ENCODE measurements at places on chromosomes 4 and X. TPM values are rescaled to one million over a fixed set of nuclear protein-coding genes. Genes with fewer than 3 reads are reported as not detected.

DNA sequence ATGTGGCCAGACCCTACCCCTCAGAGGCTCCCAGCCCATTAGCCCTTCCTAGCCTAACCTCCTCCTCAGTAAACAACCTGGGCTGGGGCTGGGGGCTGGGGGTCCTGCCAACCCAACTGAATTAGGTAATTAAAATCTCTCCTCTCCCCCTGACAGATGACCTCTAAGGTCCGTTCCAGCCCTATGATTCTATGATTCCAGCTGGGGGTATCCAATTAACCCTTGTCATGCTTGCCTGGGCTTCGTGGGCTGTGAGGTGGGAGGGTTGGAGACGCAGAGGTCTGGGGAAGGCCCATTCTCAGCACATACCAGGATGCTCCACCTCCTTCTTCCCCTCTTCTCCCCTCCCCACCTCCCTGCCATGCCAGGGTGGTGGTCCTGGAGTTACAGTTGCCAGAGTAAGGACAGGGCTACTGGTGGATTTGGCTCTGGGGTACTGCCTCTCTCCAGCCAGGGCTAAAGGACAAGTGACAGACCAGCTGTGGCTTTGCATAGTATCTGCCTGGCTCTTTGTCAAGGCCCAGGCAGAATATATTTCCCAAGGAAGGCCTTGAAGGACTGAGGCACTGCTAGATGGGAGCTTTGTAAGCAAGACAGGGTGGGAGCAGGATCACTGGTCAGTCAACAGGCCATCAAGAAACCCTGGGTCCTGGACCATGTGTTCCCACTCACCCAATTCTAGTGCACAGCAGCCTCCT lies 82.1 kb downstream of the EFNB1 start:
- H3K4me3 ChIP-seq: no peak overlapping the region
- DNase-seq: no peak
- no peaks in the 10 kb centered on the region for H3K36me3 ChIP-seq
- no peaks in the 10 kb centered on the region for H3K27me3 ChIP-seq
- H3K4me1 ChIP-seq: no peaks in the 10 kb centered on the region

- H3K4me3 ChIP-seq: no peak overlapping the region
- H3K27ac ChIP-seq: no peak overlapping the region
- no peaks in the 10 kb centered on the region for H3K4me1 ChIP-seq
- H3K27me3 ChIP-seq: no peaks in the 10 kb centered on the region
Measured at GRCh38 chr4:53732661-53733060, 141.4 kb upstream of the LNX1 start.

- H3K27ac ChIP-seq: no peak overlapping the region
- H3K4me3 ChIP-seq: no peak overlapping the region
- H3K4me1 ChIP-seq: no peaks in the 10 kb centered on the region
- DNase-seq: no peak
- H3K36me3 ChIP-seq: no peaks in the 10 kb centered on the region
Measured at GRCh38 chrX:2548711-2549423, 48.1 kb upstream of the DHRSX start.

DNA sequence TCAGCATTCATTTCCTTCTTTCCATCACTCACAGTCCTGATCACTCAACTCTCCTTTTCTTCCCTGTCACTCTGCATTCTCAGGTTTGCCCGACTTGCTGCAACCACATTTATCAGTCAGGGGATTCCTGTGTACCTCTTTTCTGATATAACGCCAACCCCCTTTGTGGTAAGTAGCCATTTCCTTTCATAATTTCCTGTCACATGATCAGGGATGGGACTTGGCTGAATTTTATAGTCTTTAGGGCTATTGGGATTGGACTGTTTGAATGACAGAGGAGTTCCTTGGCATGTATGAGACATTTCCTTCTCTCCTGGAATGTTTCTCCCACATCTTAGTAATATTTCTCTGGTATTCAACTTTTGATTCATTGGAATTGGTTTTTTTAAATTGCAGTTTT lies 11.0 kb downstream of the PGM2 start:
- H3K27ac ChIP-seq: peak overlapping the region; percentile 23
- H3K36me3 ChIP-seq: peaks cover 71% of the 10 kb centered on the region
- DNase-seq: no peak
- no peak overlapping the region for H3K4me3 ChIP-seq
- peaks cover 6% of the 10 kb centered on the region for H3K4me1 ChIP-seq

DNA sequence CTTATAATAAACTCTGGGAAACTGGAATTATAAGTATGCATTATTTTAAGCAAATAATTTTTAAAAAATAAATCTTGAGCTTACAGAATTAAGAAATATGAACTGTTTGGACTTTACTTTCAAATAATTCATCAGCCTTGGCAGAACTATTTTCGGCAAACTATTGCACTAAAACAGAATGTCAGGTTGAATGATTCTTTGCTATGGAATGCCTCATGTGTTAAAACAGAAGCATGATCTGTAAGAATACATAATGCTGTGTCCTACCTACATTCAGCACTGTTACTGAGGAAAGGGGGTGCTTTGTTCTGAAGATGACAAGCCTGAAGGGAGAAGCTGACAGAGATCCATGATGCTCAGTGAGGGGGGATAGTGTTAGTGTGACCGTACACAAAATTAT lies 55.6 kb upstream of the EXOC1L start:
- H3K36me3 ChIP-seq: no peaks in the 10 kb centered on the region
- no peaks in the 10 kb centered on the region for H3K4me1 ChIP-seq
- H3K27me3 ChIP-seq: no peaks in the 10 kb centered on the region
- DNase-seq: no peak
- H3K4me3 ChIP-seq: no peak overlapping the region
- no peak overlapping the region for H3K27ac ChIP-seq

DNA sequence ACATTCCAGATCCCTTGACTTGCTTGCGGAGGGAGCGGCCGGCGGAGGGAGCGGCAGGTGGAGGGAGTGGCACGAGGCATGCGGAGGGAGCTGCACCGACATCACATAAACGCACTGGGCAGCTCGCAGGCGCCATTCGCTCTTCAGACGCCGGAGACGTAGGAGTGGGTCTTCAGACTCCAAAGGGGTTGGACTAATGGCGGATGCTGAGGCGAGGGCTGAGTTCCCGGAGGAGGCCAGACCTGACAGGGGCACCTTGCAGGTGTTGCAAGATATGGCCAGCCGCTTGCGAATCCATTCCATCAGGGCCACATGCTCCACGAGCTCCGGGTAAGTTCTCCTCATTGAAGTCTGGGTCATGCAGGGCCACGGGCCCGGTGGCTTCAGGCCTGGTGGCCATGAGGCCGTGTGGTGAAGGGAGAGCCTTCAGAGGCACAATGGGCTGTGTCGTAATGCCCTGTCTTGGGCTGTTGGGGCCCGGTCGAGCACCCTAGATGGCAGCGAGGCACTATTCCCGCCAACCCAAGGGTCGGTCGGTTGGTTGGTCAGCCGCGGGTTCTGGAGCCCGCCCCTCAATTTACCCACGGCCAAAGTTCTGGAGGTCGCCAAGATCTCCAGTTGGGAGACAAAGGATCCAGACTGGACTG lies at the start of gene TKTL1:
TSS of gene TKTL1 (plus strand) at position 132 of the 647 bp plus-strand sequence. CDS start at position 197, 65 bp downstream.
- no peaks in the 10 kb centered on the region for H3K36me3 ChIP-seq
- no peaks in the 10 kb centered on the region for H3K4me1 ChIP-seq
- DNase-seq: no peak
- no peak within 1 kb of the TSS for H3K4me3 ChIP-seq

- no peaks in the 10 kb centered on the region for H3K27me3 ChIP-seq
- H3K27ac ChIP-seq: no peak overlapping the region
- no peak overlapping the region for H3K4me3 ChIP-seq
Measured at GRCh38 chr4:18252052-18252451, 230.5 kb upstream of the LCORL start.

- no peak for DNase-seq
- H3K36me3 ChIP-seq: no peaks in the 10 kb centered on the region
- H3K27ac ChIP-seq: no peak overlapping the region
Measured at GRCh38 chr4:59904331-59904730, 1295.8 kb upstream of the ADGRL3 start.

CRLF2 gene
- not detected for total RNA-seq

GALNTL6 gene
- not detected for total RNA-seq
